ENCODE measurements at places on chromosomes 16 and 17. TPM values are rescaled to one million over a fixed set of nuclear protein-coding genes. Genes with fewer than 3 reads are reported as not detected.

DNA sequence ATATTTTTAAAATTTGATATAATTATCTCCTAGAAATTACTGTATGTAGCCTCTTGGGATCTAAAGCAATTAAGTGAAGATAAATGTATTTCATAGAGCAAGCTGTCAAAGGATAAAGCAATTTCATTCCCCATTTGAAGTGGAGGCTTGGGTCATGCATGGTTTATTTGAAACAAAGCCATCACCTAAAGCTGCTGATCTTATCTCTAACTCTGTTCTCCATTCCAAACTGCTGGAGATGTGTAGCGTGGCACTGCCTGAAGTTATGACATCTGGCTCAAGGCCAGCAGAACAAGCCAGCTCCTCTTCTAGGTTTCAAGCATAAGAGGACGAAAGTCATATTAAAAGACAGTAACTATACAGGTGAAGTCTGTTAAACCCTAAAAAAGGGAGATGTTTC lies 83.9 kb downstream of the HIC1 start:
- no peak for DNase-seq

GRCh38 chr17:44097110-44097958 lies 26.1 kb downstream of the HDAC5 start:
- no peak for DNase-seq

Gene PABPN1L
- not detected for total RNA-seq

- no peak for DNase-seq
These were observed 138.5 kb upstream of the CDH5 start for GRCh38 chr16:66227766-66228530.

DNA sequence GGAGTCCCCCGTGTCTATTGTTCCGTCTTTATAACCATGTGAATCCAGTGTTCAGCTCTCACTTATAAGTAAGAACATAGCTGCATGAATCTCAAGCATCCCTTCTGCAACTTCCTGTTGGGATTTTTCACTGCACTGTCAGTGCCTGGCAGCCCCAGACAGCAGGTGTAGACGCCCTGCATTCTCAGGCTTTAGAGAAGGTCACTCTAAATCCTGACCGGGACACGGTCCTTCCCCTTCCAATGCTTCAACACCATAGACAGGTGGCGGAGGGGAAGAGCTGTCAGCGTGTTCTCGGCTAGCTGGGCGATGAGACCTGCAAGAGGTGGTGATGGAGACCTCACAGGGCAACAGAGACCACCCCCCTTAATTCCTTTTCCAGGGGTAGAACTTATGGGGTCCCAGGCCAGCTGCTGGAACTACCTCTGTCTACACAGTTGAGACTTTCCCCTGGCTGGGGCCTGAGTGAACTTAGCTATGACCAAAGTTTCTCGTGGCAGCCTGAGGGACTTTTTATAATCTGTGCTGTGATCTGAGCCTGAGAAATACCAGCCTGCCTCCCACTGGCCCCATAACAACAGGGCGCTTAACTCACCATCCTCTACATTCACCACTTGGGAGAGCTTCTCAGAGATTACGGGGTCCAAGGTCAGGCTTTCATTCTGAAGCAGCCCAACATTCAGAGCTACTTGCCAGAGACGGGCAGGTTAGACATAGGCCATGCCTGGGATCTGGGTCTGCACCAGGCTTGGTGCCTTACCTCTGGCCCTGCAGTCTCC lies 143.2 kb upstream of the TNRC6C start:
- no peak for DNase-seq

Gene SEPTIN12
- total RNA-seq, result not detected

- DNase-seq, result no peak
These were observed 104.4 kb downstream of the GRIN2A start for GRCh38 chr16:10077861-10078260.

- DNase-seq, result no peak
These were observed 59.4 kb upstream of the CMIP start for GRCh38 chr16:81385031-81385756.

Gene MT1G
- 26.8 TPM for total RNA-seq

DNA sequence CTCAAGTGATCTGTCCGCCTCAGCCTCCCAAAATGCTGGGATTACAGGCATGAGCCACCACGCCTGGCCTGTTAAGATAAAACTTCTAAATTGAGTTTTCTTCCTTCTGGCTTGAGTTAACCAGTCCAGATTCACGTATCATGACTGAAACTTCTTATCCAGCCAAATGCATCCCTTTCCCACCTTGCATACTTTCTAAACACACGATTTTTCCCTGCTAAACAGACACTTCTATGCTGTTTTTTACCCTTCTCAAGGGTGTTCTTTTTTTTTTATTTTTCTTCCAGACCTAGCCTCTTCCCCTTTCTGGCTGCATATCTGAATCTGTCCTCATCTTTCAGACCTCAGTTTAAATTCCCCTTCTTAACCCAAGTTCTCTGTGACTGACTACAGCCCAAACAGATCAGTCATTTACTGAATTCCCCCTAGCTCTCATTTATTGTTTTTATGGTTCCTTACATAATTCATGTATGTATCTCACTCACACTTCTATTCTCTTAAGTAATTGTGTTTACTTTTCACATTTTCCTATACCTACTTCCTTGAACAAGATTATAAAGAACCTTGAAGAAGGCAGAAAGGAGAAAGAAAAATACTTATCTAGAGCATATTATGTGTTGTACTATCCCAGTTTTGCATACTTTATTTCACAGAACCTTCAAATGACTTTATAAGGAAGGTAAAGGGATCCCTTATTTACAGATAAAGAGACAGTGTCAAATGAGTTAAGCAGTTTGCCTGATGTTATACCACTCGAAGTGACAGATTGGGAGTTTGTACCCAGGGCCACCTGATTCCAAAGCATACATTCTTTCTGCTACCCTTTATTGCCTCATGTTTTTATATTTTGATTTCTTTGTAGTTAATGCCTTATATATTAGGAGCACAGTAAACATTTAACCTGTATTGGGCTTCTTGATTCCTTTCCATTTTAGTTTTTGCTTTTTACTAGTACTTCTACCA lies 5.2 kb downstream of the EVI2B start:
- no peak for DNase-seq

DNA sequence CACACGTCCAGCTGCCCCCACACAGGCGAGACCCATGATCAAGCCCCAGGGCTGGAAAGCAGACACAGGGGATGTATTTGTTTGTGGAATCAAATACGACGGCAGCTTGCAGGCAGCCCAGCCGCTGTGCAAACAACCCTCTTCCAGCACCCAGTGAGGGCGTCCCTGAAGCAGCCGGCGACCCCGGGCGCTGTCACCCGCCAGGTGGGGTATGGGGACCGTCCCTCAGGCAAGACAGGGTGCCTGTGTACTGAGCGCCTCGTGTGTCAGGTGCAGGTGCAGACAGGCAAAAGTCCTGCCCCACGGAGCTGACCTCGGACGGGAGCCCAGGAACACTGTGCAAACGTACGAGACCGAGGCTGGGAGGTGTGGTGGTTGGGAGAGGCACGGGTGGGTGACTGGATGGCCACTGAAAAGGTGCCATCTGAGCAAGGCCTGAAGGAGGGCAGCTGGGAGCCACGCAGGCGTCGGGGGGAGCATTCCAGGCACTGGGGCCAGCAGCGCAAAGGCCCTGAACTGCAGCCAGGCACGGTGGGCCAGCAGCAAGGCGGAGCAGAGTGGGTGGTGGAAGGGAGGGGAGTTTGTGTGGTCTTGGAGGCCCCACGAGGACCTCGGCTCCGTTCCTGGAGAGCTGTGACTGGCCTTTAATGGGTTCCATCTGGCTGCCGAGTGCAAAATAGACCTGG lies 48.5 kb downstream of the CBFA2T3 start:
- no peak for DNase-seq

Gene NEURL4
- total RNA-seq, result 37.6 TPM

Gene CD300E
- not detected for total RNA-seq

GRCh38 chr16:89054261-89054661 lies 39.4 kb upstream of the ACSF3 start:
- DNase-seq, result no peak

- peak; percentile 48 for DNase-seq
These were observed 60.8 kb upstream of the MED9 start for GRCh38 chr17:17416007-17416399.

Gene PERCC1
- 0.81 TPM for total RNA-seq

Gene PIK3R5
- 45.4 TPM for total RNA-seq

Gene CMTM1
- total RNA-seq, result 10.1 TPM

GRCh38 chr17:56598466-56598865 lies 5.0 kb downstream of the NOG start:
- no peak for DNase-seq

DNA sequence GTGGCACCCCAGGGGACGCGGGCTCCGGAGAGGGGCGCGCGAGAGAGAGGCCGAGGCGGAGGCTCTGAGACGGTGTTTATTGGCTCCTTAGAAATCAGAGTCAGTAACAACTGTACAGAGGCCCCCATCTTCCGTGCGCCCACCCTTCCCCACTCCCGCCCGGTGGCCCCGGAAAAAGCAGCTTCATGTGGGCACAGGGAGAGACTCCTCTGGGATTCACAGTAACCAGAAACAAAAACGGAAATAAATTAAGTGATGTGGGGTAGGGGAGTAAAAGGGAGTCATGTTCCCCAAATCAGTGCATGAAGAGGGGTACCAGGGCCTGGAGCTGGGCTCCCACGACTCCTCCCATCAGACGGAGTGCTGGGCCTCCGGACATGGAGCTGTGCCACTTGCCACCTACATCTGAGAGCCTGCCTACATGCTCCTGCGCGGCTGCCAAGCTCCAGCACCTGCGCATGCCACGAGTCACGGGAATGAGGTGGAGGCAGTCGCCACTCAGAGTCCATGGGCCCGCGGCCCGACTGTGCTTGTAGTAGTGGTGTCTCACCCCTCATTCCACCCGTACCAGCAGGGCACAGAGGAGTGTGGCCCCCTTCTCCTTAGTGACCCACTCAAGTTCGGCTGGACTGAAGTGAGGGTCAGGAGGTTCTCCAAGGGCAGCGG lies 543 bp upstream of the GPS2 start:
- no peak for DNase-seq

DNA sequence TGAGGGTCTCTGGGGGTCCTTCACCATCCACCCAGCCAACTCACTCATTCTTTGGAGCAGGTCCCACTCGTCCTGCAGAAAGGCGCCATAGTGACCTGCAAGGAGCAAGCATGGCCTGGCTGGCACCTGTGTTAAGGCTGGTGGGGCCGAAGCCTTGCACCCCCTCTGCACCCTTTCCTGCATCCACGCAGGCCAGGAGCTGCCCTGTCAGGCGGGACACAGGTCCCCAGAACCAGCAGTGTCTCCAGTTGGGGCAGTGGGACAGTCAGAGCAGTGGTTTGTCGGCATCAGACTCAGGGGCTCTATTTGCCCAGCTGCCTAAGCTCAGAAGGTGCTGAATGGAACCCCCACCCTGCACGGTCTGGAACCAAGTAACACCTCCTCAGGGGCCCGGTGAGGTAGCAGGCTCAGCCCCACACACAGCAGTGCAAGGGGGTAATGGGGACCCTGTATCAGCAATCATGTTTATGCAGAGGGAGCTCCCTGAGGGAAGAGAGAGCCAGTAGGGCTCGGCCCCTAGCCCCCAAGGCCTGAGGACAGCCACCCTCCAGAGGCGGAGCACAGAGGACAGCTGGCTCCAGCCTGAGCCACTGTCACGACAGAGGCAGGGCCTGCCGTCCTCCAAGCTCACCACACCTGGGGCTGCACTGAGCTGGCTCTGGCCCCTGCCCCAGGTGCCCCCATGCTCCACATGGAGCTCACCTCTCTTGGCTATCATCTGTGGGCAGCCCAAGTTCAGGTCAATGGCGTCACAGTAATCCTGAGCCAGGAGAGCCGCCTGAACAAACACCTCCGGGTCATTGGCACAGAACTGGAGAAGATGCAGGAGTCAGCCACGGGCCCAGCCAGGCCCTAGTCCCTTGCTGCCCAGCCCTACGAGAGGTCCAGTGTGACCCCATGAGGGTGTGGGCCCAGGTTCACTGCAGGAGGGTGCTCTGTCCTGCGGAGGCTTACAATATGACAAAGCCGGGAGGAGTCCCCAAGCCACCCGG lies 1.9 kb downstream of the DUS1L start:
- no peak for DNase-seq

DNA sequence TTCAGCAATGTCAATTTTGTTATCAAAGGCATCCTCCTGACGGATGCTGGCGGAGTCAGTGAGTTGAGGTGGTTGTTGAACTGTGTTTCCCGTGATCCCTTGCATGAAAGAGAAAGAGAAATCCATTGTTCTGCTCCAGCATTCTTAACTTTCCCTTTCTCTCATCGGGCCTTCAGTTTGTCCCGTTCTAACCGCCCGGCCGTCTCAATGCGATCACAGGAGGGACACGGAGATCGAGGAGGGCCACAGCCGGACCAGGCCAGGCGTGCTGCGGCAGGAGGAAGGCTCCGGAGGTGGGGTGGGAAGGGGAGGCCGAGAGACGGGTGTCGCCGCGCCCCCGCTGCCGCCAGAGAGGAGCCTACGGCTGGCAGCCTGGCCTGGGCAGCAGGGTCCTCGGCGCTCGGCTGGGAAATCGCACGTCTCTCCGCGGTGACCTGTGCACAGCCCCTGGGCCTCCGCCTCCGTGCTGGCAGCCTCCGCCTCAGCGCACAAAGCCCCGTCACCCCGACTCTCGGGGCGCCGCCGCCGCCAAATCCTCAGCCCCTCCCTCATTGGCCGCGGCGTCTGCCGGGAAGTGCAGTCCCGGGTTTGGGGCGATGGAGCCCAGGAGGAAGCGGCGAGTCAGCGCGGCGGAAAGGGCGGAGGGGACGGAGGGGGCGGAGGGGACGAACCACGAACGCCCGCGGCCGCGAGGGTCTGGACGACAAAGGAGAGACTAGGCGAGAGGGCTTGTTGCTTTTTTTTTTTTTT lies 38.1 kb downstream of the SOST start:
- DNase-seq, result peak; percentile 87

- no peak for DNase-seq
These were observed 169.7 kb upstream of the ZFHX3 start for GRCh38 chr16:73217654-73218053.

DNA sequence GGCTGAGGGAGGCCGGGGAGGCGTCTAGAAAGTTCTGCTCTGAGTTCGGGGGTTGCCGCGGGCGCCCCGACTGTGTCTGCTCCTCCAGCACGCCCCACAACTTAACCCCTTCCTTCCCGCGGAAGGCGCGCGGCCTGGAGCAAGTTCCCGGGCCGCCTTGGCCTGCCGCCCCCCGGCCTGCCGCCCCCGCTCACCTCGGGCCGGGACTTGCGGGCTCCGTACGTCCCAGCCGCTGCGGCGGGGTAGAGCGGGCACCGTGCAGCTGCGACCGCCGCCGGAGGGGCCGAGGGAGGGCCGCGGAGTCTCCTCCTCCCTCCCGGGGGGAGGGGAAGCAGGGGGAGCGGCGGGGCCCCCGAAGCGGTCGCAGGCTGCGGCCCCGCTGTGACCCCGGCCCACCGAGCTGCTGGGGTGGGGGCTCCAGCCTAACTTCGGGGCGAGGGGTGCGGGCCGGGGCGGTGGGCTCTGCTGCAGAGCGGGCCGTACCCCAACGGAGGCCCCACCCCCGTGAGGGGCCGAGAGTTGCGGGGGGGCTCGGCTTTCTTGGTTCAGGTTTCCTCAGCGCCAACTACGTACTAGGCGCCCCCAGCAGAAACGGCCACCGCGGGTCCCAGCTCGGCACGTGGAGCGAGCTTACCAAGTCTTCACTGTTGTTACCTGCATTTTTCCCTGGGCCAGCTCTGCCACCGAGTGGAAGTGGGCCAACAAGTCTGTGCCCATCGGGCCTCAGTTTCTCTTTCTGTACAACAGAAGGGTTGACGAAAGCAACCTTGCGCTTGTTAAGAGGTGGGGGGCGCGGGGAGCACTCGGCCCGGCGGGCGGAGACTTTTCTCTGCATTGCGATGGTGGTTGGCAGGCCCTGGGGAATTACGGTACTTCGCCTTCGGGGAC lies at the start of gene CCDC102A:
Gene CCDC102A (minus strand): TSS at position 266 of the 888 bp plus-strand sequence. CDS start 7,394 bp downstream, outside the sequence.
- DNase-seq, result peak; percentile 60

Gene KRT16
- not detected for total RNA-seq

All from activated T-cell treated with anti-CD3 and anti-CD28 coated beads, Interleukin-2, amount 50 U/mL, for 72 hours (primary cell).